NCI-H1694 treated with DMSO at 0.1 percent for 48 hours (cell line): ENCODE measurements at places on chromosomes 3 and 15.

- DNase-seq: no peak
These were observed 6.0 kb upstream of the GRAMD1C start for GRCh38 chr3:113832477-113833164.

DNA sequence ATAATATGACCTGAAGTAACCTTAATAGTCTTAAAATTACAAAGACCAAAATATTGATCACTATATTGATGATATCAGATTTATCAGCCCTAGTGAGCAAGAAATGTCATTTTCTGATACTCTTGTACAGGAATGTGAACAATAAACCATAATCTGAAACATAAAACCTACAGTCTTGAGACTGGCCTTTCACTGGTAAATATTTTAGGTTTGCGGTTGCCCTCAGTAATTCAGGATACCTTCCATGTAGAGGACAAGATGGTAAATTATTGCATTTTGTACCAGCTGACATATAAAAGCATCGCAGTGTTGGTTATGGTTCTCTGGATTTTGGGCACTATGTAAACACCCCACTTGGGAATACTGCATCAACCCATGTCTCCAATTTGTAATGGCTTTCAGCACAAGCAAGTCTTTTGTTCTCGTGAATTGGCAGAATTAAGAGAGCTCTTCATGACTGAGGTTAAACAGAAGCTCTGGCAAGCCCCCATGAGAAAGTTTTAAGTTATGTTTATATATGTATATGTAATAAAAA, 128.5 kb downstream of the LMLN start:
- DNase-seq: no peak

GRCh38 chr3:40173227-40173721, 136.2 kb upstream of the EIF1B start:
- DNase-seq: no peak

- no peak for DNase-seq
These were observed 220.9 kb upstream of the ICE2 start for GRCh38 chr15:60699845-60700244.

DNA sequence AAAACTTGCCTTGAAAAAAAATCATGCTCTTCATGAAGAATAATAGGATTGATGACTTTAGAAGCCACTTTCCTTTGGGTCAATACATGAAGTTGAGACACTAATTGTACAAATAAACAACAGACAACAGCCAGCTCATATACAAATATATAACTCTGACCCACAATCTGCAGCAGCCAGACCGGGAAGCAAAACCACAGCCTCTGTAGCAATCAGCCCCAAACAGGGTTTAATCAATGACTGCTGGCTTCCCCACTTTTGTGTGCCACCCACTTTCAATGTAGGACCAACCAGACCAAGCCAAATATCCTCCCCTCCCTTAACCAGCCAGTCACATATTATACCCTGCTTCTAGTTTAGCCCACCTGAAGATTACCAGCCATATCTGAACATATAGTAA, 39.0 kb downstream of the IFT57 start:
- no peak for DNase-seq

- DNase-seq: no peak
These were observed 14.0 kb downstream of the KLHL18 start for GRCh38 chr3:47296562-47297302.

GRCh38 chr3:172447611-172448579, at the start of gene GHSR:
GHSR (minus strand) TSS chr3:172448456; CDS start chr3:172448413, 43 bp downstream.
- no peak for DNase-seq

DNA sequence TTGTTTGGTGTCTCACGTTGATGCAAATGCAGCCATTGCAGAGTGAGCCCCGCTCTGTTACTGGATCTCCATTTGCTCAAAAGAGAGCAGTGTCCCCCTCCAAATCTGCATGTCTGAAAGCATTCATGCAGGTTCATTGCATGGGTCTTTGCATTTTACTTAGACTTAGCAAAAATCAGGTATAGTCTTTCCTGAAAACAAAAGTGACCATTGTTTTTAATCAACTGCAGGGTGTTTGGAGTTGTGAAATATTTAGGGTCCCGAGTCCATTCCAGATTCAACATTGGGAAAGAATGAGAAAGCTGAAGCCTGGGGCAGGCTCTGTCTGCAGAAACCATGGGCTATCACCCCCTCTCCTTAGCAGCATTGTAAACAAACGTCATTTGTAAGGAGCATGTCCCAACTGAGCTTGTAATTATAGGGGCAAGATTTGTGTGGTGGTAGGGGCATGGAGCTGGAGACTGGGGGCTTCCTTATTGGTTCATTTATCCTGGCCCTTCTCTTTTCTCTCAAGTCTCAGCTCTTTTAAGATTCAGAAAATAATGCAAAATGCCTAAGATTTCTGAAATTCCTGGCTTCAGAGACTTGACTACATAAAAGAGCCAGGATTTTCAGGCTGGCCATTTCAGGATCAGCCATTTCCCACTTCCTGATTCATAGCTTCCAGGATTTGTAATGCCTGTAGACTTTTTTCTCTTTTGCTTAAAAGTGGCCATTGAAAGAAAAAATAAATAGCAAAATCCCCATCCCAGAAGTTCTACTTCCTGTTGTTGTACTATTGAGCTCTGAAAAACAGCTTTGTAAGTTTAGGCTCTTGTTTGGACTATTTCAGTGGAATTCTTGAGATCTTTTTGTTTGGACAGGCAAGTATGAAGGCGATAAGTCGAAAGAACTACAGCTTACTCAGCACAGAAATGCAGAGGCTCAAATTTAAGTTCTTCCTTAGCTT, 23.0 kb downstream of the IGF1R start:
- DNase-seq: no peak

- DNase-seq: no peak
These were observed 24.5 kb downstream of the MEGF11 start for GRCh38 chr15:66228807-66229735.

- DNase-seq: no peak
These were observed 45.5 kb downstream of the CTNNB1 start for GRCh38 chr3:41244620-41245336.

GRCh38 chr15:82831894-82832600, 22.6 kb downstream of the WHAMM start:
- DNase-seq: no peak

DNA sequence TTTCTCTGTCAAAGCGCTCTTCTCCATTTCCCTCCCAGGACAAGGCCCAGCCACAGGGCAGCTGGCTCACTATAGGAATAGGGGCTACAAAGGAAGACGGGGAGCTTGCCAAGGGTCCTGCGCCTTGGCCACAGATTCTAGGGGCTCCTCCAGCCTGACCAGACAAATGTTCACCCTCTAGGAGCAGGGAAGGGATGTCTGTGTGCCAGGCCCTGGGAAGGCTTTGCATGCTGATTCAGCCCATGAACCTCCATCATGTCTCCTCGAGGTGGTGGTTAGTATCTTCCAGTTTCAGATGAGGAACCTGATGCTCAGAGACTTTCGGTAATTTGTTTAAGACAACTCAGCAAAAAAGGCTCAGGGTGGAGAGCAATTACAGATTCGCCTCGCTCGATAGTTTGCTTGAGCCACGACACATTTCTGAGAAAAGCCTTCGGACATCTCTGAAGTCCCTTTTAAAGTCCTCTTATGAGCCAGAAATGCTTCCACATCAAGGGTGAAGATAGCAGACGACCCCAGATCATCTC, 110.0 kb downstream of the XXYLT1 start:
- no peak for DNase-seq

- DNase-seq: no peak
These were observed 47.3 kb downstream of the PPCDC start for GRCh38 chr15:75070674-75071073.

DNA sequence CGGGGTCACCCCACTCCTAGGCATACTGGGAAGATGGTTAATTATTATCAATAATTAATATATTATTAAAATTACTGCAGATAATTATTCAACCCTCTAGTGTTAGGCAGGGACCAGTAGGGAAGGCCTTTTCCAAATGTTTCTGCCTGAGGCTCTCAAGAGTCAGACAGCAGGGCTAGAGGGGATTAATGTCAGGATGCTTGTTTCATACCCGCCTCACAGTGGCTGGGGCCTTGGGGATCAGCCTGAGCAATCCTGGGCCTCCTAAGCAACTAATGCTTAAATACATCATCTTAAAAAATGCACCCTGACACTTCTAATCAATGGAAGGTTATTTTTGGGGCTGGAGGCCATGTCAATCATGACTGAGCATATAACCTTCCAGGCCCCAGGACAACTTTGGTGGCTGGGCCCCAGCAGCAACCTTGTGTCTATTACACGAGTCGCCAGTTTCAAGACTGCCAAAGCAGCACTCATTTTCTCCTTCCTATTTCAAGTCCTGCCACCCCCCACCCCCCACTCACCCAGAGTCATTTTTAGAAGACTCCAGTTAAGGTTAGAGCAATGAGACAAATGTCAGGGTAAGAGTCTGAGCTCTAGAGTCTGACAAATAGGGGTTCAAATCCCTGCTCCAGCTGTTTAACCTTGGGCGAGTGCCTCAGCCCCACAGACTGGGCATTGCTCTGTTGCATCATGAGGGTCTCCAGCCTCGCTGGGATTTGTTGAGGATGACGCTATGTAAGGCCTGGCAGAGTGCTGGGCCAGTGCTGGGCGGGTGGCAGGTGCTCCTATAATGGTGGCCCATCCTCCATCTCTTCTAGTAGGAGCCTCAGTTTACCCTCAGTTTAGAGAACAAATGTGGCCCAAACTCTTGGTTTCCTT, 6.1 kb downstream of the AMOTL2 start:
- no peak for DNase-seq

DNA sequence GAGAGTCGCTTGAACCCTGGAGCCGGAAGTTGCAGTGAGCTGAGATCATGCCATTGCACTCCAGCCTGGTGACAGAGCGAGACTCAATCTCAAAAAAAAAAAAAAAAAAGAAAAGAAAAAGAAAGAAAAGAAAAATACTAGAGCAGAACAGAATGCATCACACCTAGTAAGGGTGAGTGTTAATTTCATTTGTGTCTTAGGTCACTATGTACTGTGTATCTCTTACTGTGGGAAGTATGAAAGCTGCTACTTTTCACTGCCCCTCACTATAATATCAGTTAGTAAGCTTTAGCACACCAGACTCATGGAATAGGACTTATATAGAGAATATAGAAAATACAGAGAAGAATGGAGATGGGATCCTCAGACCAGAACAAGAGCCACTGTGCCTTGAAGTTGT, 45.9 kb upstream of the RASA2 start:
- DNase-seq: no peak
